ENCODE measurements at places on chromosomes 13 and 19.

GRCh38 chr13:79445968-79446645 is 34.8 kb upstream of the NDFIP2 start:
- DNase-seq, result no peak

GRCh38 chr19:28117143-28117542 is 1095.8 kb downstream of the UQCRFS1 start:
- DNase-seq, result no peak

- DNase-seq, result no peak
These were observed 14.3 kb upstream of the SBK3 start for GRCh38 chr19:55559684-55560083.

GRCh38 chr19:39408392-39409207 is 2.0 kb downstream of the ZFP36 start:
- DNase-seq, result no peak

- no peak for DNase-seq
These were observed 52.4 kb downstream of the LYL1 start for GRCh38 chr19:13050274-13050673.

DNA sequence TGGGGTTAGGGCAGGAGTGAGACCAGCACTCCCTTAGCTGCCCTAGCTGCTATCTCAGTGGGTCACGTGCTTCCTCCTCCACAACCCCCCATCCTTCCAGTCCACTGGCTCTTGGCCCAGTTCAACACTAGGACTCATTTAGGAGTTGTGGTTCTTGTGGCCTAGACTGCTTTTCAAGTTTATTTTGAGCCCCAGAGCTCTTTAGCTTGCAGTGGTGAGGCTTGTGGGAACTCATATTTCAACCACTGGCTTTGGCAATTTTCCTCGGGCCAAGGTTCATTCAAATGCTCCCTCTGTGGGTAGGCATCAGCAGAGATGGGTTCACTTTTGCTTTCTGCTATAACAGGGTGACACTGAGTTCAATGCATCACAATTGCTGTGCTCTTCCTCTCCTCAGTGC is 436.2 kb upstream of the SLITRK5 start:
- no peak for DNase-seq

- no peak for DNase-seq
These were observed 177.3 kb downstream of the URI1 start for GRCh38 chr19:30119180-30119908.

DNA sequence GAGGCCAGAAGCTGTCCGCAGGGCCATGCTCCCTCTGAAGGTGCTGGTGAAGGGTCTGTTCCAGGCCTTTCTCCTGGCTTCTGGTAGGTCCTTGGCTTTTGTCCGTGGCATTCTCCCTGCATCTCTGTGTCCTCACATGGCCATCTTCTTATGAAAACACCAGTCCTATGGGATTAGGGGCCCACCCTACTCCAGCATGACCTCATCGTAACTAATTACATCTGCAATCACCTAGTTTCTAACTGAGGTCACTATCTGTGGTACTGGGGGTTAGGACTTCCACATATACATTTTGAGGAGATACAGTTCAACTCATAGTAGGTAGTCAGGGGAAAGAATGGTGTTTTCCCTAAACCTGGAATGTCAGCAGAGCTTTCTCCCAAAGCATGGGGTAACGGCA is 3.1 kb downstream of the C13orf42 start:
- DNase-seq, result no peak

DNA sequence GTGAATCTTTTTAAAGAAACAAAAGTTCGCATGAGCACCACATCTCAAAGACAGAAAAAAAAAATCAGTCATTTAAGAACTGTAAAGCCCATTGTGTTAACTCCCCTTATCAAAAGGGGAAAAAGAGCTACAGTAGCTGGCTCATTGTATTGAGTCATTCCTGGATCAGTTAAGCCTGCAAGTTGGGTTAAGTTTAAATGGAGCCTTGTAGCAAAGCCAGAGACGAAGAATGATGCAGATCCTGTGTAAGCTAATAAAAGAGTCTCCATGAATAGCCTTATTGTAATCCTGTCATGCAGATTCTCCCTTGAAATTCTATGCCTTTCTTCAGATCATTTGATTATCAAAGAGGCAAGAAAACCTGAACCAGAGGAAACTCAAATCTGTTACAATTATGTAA is 83.8 kb downstream of the CRYL1 start:
- no peak for DNase-seq

DNA sequence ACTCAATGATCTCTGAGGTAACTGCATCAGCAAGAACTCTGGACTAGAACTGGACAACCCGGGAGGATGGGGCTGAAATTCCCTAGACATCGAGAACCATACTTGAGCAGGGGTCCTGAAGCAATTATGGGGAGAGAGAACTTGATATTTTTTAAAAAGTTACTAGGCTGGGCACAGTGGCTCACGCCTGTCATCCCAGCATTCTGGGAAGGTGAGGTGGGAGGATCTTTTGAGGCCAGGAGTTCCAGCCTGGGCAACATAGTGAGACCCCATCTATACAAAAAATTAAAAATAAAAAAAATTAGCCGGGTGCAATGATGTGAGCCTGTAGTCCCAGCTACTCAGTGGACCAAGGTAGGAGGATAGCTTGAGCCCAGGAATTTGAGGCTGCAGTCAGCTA is 2.3 kb upstream of the DNAJB1 start:
- DNase-seq, result no peak

DNA sequence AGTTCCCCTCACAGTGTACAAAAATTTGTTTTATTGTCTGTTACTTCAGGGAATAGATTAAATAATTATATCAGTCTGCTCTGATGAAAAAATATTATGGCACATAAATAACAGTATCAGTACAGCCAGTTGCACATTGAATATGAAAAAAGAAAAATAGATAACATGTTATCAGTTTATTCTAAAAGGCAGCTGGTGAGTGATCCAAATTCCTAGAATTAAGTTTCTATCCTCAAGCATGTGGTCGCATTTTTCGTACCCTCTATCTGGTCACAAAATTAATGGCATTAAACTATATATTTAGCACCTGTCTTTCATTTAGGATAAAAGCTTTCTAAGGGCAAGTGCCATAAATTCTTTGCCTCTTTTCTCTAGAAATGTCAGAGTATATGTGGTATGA is 944.8 kb upstream of the PCDH9 start:
- no peak for DNase-seq

GRCh38 chr13:29892151-29892550 is 41.7 kb upstream of the UBL3 start:
- no peak for DNase-seq

GRCh38 chr19:8935460-8935859 is 74.7 kb downstream of the MUC16 start:
- no peak for DNase-seq

GRCh38 chr13:108624979-108625378 is 4.4 kb upstream of the MYO16 start:
- no peak for DNase-seq

Measured in GOT3 (cell line).